ENCODE measurements at places on chromosomes 16 and 17. TPM values are rescaled to one million over a fixed set of nuclear protein-coding genes. Genes with fewer than 3 reads are reported as not detected.

The TVP23C gene
- 22.2 TPM for total RNA-seq

DNA sequence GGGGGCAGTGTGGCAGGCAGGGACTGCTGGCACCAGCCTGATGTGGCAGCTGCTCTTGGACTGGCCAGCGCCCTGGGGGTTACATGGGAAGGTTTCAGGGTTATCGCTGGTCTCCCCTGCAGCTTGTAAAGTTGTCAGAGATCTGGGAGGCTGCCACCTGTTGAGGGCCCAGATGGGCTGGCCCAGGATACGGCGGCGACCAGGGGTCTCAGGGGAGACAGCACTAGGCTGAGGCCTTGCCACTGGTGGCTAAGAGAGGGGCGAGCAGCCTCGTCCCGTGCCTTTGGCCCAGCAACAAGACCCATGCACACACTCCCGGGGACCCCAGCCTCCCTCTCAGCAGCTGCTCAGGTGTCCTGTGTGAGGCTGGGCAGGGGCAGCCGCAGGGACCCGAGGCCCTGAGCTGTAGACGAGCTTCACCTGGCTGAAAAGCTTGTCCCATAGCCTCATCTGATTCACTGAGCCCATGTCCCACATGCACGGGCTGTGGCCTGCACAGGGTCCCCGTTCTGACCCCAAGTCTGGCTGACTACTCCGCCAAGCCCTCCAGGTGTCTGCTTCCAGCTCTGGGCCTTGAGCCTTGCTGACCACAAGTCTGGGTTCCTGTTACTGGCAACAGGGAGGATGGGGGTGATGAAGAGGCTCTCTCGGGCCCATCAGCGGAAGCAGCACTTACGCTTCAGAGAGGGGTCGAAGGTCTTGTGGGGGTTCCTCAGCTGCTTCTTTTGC is 6.2 kb downstream of the DUS1L start:
- DNase-seq, result peak; percentile 88

The C16orf78 gene
- not detected for total RNA-seq

The GNG13 gene
- not detected for total RNA-seq

- DNase-seq, result no peak
Observed at GRCh38 chr16:78961464-78961863, 639.1 kb downstream of the MAF start.

DNA sequence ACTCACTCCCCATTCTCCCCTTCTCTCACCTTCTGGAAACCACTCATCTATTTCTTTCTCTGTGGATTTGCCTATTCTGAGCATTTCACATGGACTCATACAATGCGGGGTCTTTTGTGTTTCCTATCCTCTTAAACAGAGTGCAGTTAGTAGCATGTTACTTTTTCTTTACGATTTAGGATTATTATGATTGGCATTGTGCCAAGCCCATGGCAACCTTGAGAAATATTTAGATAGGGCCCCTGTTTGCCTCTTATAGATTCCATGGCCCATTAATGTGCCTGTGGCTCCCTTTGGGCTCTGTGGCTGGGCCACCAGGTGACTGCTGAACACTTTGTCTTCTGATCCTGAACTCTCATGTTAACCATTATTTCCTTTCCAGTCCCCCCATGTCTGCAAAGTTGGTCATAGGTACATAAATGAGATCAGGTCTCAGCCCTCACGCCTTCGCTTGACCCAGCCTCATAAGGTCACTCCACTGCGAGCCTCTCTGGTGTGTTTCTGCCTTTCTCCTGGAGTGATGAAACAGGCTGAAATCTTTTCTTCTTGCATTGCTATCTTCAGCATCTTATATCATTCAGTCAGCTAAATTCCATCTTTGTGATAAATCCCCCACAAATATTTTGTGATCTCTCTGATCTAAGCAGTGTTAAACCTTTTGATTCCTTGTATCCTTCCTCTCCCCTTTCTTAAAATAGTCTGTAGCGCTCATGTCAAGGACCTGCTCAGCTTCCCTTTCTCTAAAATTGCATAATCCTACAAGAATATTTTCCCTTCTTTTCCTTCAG is 44.0 kb downstream of the MYH3 start:
- DNase-seq, result no peak

DNA sequence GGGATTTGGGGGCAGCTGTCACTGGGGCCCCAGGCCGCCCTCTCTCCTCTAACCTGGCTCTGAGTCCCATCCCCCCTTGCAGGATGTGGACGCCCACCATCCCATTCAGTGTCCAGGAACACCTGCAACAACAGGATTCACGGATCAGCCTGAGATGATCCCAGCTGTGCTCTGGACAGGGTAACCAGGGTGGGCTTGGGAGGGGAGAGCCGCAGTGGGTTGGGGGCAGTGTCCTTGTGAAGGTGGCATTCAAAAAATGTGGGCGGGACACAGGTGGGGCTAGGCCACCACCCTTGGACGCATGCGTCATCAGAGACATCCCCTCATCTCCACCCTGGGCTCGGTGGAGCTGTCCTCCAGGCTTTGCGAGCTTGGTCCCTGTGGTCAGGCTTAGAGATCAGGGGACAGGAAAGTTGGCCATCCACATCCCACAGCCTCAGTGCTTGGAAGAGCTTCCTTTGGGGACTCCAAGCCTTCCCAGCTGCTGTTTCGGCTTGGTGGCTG is 19.1 kb downstream of the DEXI start:
- no peak for DNase-seq

- peak; percentile 66 for DNase-seq
Observed at GRCh38 chr17:57604771-57605674, 140.1 kb downstream of the CCDC182 start.

DNA sequence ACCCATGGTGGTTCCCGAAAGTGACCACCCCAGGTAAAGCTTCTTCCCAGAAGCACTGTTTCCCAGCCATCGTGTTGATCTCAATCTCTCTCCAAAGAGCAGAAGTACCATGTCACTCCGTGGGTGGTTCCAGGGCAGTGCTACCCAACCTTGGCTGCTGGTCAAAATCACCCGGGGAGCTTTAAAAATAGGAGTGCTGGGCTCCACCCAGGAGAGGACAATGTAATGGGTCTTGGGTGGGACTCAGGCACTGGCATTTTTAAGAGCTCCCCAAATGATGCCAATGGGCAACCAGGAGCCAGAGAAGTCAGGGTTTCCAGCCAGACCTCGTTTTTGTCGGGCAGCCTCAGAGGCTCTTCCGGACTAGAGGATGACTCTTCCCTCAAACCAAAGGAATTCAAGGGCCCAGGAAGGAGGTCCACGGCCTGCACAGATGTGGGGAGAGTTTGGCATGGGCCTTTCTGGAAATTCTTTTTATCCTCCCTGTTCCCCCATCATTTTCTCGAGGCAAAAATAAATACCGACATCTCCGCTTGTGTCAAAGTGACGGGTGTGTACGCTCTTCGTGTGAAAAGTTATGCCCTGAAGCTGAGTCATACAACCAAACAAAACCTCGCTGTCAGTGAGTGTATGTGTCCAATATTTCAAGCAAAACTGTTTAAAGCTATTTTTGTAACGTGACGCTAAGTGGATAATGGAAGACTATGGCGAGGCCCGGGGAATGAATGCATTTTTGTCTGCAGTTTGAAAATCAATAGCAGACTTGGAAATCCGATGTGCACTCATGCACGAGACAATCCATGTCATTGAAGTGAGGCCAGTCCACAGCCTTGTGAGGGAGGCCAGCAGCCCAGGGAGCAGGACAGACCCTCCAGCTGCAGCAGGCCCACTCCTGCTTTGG is 364.1 kb downstream of the FOXL1 start:
- peak; percentile 47 for DNase-seq

DNA sequence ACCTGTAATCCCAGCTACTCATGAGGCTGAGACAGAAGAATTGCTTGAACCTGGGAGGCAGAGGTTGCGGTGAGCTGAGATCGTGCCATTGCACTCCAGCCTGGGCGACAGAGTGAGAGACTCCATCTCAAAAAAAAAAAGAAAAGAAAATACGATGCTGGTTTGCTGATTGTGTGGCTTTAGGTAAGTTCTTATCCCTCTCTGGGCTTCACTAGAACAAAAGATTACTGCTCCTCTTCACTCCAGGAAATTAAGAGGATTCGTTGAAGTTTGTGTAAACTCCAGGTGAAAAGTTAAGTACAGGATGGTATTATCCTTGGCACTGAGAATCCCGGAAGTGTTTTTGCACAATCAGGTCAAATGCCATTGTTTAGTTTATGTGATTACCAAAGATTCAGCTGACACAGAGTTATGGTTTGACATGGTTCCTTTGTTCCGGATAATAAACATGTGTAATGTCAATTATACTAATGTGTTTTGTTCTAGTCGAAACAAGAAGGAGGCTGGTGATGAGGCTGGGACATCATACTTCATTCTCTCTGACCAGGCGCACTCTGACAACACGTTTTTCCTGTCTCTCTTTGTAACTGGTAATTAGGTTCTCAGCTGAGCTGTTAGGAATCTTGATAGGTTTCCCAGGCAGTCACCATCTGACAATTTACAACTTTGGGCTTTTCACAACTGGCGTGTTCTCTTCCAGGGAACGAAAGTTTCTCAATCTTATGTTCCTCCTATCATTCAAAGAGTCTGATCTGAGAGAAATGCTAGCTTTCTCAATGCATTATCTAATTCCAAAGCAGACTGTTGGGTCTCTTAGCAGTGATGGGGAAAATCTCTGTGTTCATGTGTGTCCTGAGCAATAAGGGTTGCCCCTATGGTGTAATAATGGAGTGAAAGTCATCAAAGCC is 10.8 kb upstream of the TAOK1 start:
- no peak for DNase-seq

DNA sequence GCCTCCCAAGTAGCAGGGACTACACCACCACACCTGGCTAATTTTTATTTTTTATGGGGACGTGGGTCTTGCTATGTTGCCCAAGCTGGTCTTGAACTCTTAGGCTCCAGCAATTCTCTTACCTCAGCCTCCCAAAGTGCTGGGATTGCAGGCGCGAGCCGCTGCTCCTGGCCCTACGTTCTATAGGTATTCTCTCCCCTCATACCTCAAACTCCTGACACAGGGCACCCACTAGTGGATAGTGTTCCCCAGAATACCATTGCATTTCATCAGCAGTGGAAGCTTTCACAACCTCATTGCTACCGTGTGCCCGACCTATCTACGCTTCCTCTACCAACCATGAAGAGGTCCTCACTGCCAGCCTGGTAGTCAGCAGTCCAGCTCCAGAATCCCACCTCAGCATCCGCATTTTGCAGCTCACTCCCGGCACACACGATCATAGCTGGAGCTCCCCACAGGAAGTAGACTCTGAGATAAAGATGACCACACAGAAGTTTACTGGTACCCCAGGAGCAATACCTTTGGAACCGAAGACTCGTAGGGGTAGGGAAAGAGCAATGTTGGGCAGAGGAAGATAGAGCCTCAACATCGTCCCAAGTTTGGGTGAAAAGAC is 9.3 kb downstream of the CTRB2 start:
- peak; percentile 61 for DNase-seq

- peak; percentile 36 for DNase-seq
Observed at GRCh38 chr17:49401971-49402611, 12.6 kb downstream of the PHB1 start.

DNA sequence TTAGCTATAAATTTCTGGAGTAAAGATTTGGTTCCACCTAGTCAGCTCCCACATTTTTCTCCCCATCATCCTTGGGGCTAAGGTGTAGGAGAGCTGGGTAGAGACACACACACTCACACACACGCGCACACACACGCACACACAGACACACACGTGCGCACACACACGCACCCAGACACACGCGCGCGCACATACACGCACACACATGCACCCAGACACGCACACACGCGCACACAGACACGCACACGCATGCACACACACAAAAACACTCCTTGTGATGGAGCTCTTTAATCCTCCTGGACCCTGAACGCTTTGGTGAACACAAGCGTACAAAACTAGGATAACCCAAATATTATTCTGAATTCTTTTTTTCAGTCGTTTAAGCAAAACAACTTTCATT is 253.6 kb downstream of the C16orf95 start:
- DNase-seq, result no peak

The CAMTA2 gene
- 47.4 TPM for total RNA-seq

GRCh38 chr16:70793851-70794502 is 7.0 kb downstream of the VAC14 start:
- DNase-seq, result no peak

The TP53TG3C gene
- total RNA-seq, result not detected

DNA sequence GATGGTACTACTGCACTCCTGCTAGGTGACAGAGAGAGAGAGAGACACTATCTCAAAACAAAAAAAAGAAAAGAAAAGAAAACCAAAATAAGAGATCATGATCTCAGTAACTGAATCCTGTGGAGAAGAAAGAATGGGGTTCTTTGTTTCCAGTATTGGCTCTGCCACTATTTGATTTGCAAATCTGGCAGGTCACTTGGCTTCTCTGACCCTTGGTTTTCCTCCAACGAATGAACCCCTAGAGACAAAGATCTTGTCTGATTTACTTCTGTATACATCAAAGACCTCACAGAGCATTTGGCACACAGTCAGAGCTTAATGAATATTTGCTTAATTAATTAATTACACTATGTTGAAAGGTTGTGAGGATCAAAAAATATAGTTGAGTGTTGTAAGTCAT is 47.9 kb upstream of the NLK start:
- DNase-seq, result no peak

GRCh38 chr17:72590882-72591281 is 470.1 kb downstream of the SOX9 start:
- DNase-seq, result no peak

The MYO19 gene
- total RNA-seq, result 52.6 TPM
